ENCODE measurements at places on chromosomes 16 and 17. TPM values are rescaled to one million over a fixed set of nuclear protein-coding genes. Genes with fewer than 3 reads are reported as not detected.
A peak's percentile ranks its signal among the peaks of the same experiment; 100 is the strongest.

ZNF423 gene
- total RNA-seq = 2.0 TPM

PLSCR3 gene
- total RNA-seq = 21.9 TPM

DNA sequence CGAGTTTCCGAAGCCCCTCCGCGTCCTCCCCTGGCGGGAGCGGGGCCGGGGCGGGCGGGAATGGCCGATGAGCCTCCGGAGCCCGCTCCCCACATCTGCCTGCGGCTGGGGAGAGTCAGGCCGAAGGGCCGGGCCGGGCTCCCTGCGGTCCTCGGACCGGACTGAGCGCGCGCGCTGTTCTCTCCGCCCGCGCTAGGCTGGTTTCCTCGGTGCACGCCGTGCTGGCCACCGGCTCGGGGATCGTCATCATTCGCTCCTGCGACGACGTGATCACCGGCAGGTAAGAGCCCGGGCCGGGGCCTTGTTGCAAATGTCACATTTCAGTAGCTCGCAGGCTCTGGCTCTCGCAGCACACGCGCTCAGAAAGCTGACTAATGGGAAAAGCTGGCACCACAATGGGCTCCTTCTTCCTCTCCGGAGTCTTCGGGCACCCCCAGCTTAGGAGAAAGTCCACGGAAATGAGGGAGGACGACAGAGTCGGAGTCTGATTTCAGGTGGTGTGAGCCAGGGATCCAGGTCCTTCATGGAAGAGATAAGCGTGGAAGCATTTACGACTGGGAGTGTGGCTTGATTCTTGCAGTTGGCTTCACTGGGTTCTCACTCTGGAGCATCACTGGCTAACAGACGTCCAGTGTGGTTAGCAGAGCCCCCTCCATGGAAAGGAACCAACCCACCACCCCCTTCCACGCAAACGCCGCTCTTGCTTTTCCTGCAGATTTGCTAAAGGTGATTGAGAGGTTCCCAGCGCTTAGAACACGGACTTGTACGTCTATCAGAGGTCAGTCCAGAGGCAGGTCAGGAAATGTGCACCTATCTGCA lies 715 bp downstream of the TLCD3A start:
- no peak for DNase-seq

TBC1D3D gene
- 0.19 TPM for total RNA-seq

GRCh38 chr16:49455181-49455990 lies 81.8 kb downstream of the C16orf78 start:
- peak; percentile 42 for DNase-seq

EFNB3 gene
- total RNA-seq = 5.4 TPM

- no peak for DNase-seq
These were observed 7.2 kb upstream of the LIMD2 start for GRCh38 chr17:63707151-63707550.
